Small intestine (tissue), 16 donors: ENCODE measurements at places on chromosomes 4 and X.

DNA sequence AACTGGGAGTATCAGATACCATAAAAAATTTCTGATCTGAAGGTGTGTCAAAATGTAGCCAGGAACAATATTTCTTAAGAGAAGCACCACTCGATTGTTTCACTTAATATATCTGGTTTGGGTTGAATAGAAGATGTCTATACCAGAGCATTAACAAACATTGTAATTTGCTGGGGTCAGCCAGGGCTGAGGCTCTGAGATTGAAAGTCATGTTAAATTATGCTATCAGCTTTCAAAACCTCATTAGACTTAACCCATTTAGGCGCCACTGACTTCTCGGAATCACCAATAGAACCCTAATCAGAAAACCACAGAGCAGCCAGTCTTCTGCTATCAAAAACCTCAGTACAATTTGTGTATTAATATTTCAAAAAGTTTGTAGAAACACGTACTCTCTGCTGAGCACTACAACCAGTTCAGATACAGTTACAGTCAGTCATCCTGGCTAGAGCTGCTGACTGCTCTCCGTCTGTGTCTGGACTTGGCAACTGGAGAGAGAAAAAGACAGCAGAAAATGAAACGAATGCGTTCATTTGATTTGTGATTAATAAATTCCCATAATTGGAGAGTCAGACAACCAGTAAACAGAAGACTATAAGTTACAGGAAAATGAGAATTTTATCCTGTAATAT is 848.6 kb upstream of the PABPC4L start:
- no peak for DNase-seq

DNA sequence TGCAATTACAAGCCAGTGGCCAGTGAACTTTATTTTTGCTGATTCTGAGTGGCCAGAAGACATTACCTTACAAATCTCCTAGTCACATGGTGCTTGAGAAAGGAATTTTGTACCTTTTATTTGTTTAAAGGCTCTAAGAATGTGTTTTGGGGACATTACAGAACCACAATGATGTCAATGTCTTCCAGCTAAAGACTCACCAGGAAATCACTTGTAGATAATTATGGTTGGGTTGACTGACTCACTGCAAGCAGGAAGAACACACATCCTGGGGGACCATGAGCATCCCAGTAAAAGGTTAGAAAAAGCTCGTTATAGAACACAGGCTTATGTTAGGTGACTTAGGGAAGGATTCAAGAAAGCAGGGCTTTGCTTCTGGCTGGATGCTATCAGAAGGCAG is 119.4 kb upstream of the FAM9B start:
- no peak for DNase-seq

GRCh38 chrX:31099536-31100090 is 27.8 kb upstream of the FTHL17 start:
- no peak for DNase-seq

GRCh38 chr4:84219656-84220055 is 279.4 kb downstream of the NKX6-1 start:
- DNase-seq = no peak

DNA sequence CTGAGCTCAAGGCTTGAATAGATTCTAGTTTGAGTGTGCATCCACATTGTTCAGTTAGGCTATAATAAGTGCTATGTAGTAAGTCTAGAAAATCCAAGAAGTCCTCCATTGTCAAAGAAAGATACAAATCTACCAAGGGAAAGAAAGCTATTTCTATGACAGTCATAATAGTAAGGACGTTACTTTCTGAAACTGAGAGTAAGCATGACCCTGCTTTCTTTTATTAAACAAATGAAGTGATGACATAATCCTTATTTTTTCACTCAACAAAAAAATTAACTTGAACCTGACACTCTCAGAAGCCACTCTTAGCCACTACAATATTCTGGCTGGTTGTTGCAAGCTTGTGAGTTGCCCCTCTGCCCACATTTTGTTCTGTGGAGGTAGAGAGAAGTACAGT is 33.8 kb upstream of the AMELX start:
- no peak for DNase-seq

DNA sequence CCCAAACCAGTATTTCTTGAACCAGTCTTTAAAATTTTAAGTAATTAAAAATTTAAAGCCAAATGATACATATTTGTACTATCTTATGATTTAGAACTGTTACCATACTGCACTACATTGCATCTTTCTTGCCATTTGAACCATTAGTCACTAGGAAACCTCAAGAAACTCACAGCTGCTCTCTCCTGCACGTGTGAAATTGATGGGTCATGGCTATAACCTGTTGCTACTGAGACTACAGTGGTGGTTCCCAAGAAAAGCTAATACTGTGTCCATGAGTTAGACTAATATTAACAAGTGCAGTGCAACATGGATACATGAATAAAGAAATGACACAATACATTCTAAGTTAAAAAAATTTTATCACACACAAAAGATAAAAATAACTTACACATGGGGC is 88.4 kb downstream of the PDE5A start:
- no peak for DNase-seq

GRCh38 chr4:93475730-93476129 is 352.8 kb upstream of the ATOH1 start:
- no peak for DNase-seq

DNA sequence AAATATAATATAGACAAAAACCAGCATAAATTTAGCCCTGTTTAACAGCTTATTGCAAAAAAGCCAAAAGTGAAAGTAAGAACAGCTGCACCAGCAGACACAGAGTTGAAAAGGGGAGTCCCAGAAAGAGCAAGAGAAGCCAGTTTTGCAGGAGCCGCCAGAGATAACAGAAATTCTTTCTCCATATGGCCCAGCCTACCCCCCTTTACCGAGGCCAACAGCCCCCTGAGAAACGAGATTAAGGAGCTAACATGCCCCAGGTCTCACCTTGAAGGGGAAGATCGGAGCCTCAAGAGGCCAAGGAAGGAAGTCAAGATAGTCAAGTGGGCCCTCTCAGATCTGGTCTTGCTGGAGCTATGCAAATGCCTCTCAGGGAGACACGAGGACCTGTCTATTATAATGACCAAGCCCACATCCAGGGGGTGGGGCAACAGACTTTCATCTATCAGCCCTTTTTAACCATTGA is 4.8 kb downstream of the ACOX3 start:
- peak; percentile 24 for DNase-seq

- no peak for DNase-seq
These were observed 41.4 kb downstream of the NLGN4X start for GRCh38 chrX:6187256-6187655.

- no peak for DNase-seq
These were observed 21.6 kb downstream of the HTRA3 start for GRCh38 chr4:8291036-8291682.

DNA sequence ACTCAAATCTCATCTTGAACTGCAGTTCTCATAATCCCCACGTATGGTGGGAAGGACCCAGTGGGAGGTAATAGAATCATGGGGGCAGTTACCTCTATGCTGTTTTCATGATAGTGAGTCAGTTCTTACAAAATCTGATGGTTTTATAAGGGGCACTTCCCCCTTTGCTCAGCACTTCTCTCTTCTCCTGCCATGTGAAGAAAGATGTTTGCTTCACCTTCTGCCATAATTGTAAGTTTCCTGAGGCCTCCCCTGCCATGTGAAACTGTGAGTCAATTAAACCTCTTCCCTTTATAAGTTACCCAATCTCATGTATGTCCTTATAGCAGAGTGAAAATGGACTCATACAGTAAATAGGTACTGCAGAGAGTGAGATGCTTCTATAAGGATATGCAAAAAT is 1050.6 kb upstream of the GRIA3 start:
- DNase-seq = no peak

GRCh38 chr4:2500547-2500946 is 31.6 kb downstream of the RNF4 start:
- DNase-seq = no peak

- DNase-seq = peak; percentile 86
These were observed 37.9 kb downstream of the SGMS2 start for GRCh38 chr4:107862658-107863057.

DNA sequence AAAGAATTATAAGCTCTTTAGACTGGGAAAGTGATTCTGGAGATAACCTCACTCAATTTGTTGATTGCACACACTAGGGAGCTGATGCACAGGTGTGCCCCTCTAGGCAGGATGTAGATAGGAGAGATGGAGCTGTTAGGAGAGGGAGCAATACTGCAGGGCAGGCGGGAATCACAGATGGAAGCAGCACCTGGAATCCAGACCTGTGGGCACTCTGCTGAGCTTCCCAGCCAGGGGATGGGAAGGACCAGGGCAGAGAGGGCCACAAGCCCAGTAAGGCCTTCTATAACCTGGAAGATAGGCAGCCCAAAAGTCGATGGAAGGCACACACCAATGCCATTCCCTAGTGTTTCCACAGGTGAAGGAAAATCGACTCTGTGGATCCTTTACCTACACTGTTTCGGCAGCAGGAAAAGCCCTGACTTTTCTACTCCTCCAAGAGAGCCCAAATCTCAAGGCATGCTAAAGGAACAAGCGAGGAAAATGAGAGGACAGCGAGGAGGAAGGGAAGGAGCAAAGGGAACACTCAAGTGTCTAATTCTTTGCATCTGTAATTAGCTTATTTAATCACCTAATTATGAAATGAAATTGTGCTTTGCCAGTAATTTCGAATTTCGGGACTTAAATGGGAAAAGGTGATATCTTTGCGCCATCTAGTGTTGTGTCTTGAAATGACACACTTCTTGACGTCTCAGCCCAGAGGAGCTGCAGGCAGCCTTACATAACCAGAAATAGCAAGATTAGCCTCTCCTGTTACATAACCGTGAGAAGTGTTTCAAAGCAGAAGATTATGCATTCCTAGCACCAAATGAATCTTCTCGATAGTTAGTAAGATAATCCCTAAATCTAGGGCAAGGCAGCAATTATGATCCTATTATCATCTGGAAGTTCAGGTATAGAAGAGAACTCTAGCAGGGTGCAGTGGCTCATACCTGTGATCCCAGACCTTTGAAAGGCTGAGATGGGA is 31.0 kb upstream of the TLR3 start:
- DNase-seq = peak; percentile 76

DNA sequence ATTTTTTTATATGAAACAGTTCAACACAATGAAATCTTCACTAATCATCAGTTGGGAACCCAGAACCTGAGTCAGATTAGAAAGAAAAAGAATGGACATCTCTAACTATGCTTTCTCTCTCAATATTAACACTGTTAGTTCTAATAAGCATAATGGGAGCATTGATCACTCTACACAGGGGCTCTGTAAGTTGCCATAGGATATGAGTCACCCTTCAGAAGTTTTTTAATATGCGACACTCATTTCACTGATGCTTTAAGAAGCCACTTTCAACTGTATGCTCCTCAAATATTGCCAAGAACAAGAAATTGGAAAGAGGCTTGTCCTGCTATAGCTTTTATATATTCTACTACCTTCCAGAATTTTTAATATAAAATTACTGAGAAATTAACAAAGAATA is 187.0 kb downstream of the AASDH start:
- DNase-seq = no peak

GRCh38 chrX:50471390-50471789 is 765 bp upstream of the DGKK start:
- no peak for DNase-seq

DNA sequence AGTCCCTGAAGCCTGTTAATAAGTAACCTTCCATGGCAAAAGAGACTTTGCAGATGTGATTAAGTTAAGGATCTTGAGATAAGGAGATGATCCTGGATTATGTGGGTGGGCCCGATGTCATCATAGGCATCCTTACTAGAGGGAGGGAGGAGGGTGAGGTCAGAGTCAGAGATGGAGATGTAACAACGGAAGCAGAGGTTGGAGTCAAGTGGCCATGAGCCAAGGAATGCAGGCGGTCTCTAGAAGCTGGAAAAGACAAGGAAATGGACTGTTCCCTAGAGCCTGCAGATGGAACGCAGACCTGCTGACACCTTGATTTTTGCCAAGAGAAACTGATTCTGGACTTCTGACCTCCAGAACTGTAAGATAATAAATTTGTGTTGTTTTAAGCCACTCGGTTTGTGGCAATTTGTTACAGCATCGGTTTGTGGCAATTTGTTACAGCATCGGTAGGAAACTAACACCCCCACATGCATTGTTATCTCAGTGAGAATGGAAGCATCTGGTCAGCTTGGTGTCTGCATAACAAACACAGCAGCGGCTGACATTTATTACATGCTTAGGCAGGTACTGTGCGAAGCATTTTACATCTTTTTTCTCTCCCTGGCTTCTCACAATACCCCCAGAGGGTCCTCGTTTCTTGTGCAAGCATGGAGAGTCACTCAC is 55.6 kb downstream of the CLDN34 start:
- DNase-seq = no peak

- DNase-seq = no peak
These were observed 2329.9 kb downstream of the ARAP2 start for GRCh38 chr4:33914386-33914785.

GRCh38 chr4:52966172-52966571 is 104.1 kb downstream of the RASL11B start:
- no peak for DNase-seq

GRCh38 chrX:48854898-48855297 is 19.5 kb upstream of the PCSK1N start:
- peak; percentile 10 for DNase-seq

DNA sequence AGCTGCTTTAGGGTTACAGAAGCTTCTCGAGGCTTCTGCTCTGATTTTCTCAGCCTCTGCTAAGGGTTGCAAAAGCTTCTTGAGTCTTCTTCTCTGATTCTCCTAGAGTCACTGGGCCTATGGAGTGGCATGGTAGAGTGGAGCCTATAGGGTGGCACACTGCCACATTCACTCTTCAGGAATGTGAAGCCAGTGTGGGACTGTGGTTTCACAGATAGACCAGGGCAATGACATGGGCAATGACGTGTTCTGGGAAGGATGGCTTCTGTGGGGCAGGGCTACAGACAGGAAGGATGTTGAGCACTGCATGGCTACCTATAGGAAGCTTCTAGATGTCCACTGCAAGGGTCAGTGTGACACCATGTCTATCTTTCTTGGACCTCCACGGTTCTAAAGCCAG is 11.0 kb upstream of the MAMLD1 start:
- DNase-seq = no peak

- DNase-seq = no peak
These were observed 52.5 kb downstream of the HMGB2 start for GRCh38 chr4:173281406-173282255.

GRCh38 chrX:142089193-142089592 is 115.9 kb downstream of the MAGEC2 start:
- no peak for DNase-seq

GRCh38 chrX:72326605-72327300 is 21.0 kb upstream of the CITED1 start:
- DNase-seq = no peak

- no peak for DNase-seq
These were observed 184.8 kb downstream of the GBA3 start for GRCh38 chr4:22877486-22878052.

GRCh38 chr4:102799816-102800215 is 27.5 kb downstream of the UBE2D3 start:
- DNase-seq = no peak

DNA sequence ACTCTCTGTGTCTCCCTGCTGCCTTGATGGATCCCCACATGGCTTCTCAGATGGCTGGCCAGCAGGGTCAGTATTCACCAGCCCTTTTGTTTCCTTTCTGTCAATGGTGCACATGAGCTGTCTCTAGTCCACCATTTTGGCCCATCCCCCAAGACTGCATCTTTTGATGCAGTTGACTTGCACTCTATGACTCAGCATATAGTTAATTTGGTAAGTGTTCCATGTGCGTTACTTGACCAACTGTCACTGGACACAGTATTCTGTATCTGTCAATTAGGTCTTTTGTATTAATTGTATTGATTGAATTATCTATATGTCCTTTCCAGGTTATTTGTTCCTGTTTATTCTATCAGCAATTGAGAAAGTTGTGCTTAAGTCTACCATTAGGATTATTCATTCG is 29.2 kb downstream of the PRDM5 start:
- DNase-seq = no peak

GRCh38 chr4:140704964-140705363 is 51.2 kb downstream of the TBC1D9 start:
- no peak for DNase-seq

GRCh38 chrX:49673394-49673793 is 22.4 kb downstream of the PAGE1 start:
- DNase-seq = no peak
